ENCODE measurements at places on chromosomes 6 and 20.

DNA sequence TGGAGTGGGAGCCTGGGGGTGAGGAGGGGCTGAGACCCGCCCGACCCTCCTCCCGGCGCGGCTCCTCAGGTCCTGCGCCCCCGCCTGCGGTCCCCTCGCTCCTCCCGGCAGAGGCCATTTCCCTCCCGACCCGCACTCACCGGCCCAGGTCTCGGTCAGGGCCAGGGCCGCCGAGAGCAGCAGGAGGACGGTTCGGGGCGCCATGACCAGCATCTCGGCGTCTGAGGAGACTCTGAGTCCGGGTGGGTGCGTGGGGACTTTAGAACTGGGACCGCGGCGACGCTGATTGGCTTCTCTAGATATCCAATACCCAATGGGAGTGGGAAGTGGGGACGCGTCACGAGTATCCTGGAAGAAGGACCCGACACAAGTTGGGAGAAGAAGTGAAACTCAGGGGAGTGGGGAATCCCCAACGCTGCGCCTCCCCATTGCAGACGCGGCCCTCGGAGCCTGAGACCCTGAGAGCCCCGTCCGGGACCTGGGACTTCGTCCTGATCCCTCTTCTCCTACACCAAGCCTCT, at the start of gene HLA-B:
HLA-B (minus strand) TSS at position 234 of the 521 bp plus-strand sequence; CDS start at position 213, 21 bp downstream.
- peak; percentile 29 for DNase-seq

DNA sequence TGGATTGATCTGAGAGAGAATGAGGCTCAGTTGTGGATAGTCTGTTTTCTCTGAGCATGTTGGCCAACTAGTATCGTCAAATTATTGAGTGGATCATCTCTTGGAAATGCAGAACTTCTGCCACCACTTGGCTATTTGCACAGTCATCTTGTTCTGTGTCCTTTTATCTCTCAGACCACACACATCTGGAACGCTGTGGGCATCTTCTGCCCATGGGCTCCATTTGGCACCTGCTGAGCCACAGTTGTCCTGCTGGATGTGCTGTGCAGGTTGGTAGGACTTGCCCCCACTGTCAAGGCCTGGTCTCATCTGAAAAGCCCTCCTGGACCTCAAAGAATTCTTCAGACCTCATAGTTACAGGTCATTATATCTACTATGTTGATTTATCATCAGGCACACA, 16.7 kb upstream of the C20orf144 start:
- DNase-seq, result no peak

GRCh38 chr20:61437280-61438206, 185.5 kb downstream of the CDH4 start:
- DNase-seq, result no peak

DNA sequence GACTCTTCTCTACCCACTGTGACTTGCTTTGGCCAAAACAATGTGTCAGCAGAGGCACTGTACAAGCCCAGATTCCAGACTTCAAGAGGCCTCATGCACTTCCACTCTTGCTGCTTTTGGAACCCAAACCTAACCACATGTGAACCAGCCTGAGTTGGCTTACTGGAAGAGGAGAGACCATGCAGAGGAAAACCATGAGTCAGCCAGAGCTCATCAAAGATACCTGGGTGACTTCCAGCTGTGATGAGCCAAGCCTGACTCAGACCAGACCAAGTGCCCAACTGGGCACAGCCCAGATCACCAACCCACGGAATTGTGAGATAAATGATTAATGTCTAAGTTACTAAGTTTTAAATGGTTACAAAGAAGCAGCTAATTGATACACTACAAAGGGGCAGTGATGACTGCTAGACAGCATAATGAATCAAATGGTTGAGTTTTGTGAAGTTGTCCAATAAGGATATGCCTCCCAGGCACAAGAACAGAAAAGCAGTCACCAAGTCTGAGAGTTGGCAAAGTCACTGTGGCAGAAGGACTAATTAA, 16.2 kb upstream of the BEND6 start:
- no peak for DNase-seq

- no peak for DNase-seq
Observed at GRCh38 chr20:41505184-41505583, 113.0 kb downstream of the CHD6 start.

- DNase-seq, result no peak
Observed at GRCh38 chr6:158669145-158670035, 19.5 kb downstream of the SYTL3 start.

All from cerebellar nuclear complex (tissue), 1 donor.